B cell (primary cell): ENCODE measurements at places on chromosomes 2 and 18. TPM values are rescaled to one million over a fixed set of nuclear protein-coding genes. Genes with fewer than 3 reads are reported as not detected.
A peak's percentile ranks its signal among the peaks of the same experiment; 100 is the strongest.

DNA sequence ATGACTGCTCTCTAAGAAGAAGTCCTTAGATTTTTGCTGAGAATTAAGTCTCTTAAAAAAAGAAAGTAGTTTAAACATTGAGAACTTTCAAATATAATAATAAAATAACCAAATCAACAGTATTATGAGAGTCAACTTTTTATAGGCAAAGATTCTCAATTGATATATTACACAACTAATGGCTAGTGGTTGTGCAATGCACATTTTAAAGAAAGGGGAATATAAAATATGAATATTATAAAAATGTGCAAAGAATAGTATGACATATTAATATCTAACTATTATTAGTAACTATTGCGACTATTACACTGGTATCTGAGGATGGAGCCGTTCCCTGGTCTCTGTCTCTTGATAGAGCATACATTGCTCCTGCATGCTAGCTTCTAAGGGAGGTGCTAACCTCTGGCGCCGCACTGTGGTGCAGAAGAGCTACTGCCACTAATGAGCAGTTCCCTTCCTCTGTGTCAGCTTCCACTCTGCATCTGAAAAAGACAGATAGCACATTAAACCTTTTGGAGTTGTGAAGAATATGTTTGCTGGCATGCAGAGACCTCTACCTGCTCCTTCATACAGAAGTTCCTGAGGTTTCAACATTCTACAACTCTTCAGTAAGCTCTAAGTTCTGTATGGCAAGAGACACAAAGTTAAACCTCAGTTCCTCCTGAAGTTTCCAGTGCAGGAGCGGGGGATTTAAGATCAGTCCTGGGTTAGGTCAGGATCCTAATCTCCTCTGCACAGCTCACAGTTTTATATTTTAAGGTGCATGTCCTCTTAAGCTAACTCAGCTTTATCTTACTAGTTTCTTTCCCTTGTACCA is 3.5 kb upstream of the SLC9A2 start:
- peak; percentile 37 for DNase-seq

GRCh38 chr2:237043866-237044265 is 41.8 kb upstream of the COPS8 start:
- DNase-seq = no peak

- DNase-seq = no peak
These were observed 64.3 kb upstream of the EPAS1 start for GRCh38 chr2:46232860-46233259.

DNA sequence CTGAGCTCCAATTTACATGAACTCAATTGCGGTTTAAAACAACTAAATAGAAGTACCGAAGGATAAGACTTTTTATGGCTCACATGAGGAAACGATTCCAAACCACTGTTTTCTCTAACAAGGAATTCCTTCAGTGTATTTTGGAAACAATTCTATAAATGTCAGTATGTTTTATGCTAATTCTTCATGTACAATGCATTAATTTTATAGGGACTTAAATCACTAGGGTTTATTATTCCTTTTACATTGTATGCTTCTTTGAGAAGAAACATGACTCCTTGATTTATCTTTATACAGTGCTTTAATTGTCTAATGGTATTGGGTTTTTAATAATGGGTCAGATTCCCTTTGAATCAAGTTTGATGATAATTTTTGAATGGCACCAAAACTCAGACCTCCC is 566.8 kb downstream of the EPHA4 start:
- DNase-seq = no peak

- no peak for DNase-seq
These were observed 524.0 kb downstream of the LRRTM4 start for GRCh38 chr2:76998152-76998551.

GRCh38 chr18:60391571-60392226 is 19.1 kb upstream of the MC4R start:
- no peak for DNase-seq

- DNase-seq = no peak
These were observed 8.2 kb downstream of the CNNM3 start for GRCh38 chr2:96824079-96824870.

The TFCP2L1 gene
- 0.03 TPM in 1 of 2 replicates, not detected in the other for polyA plus RNA-seq

DNA sequence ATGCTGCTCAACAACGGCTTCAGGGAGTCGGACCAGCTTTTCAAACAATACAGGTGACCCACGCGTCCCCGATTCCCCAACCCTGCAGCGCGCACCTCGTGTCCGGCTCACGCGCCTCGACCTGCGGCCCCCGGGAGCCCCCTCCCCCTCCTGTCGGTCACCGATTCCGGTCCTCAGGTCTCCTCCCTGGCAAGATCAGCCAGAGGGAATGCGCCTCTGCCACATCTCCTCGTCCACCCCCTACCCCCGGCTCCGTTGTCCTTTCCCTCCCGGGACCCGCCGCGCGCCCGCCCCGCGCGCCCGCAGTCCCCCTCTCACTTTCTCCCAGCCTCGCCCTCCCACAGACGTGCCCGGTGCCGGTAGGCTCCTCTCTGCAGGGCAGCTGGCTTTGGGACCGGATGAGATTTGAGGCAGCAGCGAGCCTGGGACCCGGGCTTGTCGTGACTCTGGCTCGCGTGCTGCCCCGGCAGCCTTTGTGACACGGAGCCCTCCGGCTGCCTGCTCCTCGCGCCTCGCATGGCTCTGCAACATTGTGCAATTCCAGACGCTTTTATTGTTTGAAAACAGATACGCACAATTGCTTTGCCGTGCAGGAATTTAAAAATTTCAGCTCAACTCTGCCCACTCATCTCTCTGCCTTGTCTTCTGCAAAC is 558 bp downstream of the TTC39C start:
- DNase-seq = peak; percentile 59

DNA sequence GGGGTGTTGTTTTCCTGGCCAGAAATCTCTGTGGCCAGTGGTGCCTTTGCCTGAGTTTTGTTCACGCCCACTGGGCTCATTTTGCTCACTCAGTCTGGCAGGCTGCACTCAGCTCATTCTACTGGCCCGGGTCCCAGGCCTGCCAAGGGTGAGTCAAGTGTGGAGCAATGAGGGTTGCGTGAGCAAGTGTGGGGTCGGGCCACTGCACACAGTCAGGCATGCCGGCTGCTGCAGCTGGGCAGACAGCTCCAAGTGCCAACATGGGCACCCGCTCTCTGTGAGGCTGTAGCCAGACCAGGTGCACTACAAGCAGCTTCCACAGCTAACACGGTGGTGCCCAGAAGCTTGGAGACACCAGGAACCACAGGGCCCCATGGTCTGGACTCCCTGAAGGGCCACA is 801.1 kb upstream of the RAB6C start:
- no peak for DNase-seq

The NXPH2 gene
- polyA plus RNA-seq = not detected in 2 replicates

- no peak for DNase-seq
These were observed 195.4 kb downstream of the RNF152 start for GRCh38 chr18:61697306-61697909.

The SERPINB10 gene
- polyA plus RNA-seq = not detected in 2 replicates

The DNAJC5G gene
- not detected in 2 replicates for polyA plus RNA-seq

The QPCT gene
- polyA plus RNA-seq = 0.48 and 0.87 TPM in 2 replicates

GRCh38 chr2:229032608-229033234 is 238.4 kb downstream of the PID1 start:
- no peak for DNase-seq

DNA sequence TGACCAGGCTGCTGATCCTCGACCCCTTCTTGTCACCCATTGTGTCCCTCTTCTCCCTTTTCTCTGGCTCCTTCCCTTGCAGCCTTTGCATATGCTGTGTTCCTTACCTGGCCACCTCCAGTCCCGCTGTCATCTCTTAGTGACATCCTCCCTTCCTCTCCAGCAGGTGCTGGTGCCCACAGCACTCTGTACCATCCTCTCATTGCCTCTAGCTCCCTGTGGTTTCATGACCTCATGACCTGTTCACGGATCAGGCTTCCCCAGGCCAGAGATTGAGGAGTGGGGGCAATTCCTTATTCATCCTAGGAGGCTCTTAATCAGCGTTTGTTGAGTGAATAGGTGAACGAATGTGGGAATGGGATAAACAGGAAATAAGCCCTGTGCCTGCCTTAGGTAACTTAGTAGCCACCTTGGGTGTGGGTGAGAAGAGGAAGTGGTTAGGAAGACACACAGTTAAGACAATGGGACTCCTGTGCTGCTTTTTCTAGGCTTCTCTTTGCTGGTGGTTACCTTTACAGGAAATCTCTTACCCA is 35.5 kb downstream of the ITGA6 start:
- peak; percentile 68 for DNase-seq

- DNase-seq = no peak
These were observed 746.9 kb upstream of the NRXN1 start for GRCh38 chr2:51778806-51779205.

DNA sequence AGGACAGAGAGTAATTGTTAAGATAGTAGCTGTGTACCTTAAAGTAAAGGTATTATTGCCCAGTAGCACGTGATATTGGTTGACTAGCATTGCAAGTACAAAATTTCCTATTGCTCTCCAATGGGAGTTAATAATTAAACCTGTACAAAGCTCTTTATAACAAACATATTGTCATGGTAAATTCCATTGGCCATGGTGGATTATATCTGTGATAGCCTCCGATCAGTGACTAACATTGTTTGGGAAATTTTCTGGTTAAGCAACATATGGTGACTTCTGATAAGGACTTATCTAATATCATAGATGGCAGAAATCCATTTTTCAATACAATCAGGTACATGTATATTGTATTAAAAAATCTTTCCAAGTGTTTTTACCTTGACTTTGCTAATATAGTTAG is 360.8 kb downstream of the DCC start:
- no peak for DNase-seq

DNA sequence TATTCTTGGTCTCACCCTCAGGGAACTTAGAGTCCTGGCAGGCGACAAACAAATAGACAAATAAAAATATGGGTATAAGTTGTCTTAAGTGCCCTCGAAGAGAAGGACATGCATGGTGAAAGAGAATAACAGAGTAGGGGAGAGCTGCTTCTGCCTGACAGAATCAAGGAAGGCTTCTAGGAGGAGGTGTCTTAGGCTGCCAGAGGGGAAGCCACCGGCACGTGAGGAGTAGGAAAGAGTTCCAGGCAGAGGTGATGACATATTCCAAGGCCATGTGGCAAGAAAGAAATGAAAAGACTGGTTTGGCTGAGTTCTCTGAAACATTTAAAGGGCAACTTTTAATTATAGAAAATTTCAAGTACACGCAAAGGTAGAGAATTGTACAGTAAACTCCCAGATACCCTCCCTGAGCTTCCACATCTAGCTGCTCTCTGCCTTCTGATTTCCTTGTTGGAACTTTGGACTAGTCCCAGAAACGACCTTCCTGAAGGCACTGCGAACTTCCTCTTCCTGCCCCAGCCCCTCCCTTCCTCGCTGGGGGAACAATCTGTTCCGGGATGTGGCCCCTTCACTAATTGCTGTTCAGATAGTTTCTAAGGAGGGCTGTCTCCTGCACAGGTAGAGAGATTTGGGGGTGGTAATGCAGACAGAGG is 91.7 kb downstream of the DYSF start:
- DNase-seq = no peak

The OTOS gene
- polyA plus RNA-seq = not detected in 2 replicates

DNA sequence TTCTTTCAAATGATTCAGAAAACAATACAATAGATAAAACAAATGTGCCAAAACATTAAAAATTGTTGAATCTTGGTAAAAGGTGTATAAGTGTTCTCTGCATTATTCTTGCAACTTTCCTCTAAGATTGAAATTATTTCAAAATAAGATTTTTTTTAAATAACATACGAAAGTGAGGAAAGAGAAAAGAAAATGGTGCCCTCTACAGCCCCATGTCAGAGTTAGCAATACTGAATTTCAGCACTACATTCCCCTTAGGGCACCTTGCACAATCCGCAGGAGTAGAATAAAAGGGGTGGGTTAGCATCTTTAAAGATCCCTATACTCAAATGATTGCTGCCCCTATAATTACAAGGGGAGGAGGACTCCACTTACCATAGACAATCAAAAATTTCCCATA is 433.7 kb downstream of the BCL11A start:
- DNase-seq = no peak

DNA sequence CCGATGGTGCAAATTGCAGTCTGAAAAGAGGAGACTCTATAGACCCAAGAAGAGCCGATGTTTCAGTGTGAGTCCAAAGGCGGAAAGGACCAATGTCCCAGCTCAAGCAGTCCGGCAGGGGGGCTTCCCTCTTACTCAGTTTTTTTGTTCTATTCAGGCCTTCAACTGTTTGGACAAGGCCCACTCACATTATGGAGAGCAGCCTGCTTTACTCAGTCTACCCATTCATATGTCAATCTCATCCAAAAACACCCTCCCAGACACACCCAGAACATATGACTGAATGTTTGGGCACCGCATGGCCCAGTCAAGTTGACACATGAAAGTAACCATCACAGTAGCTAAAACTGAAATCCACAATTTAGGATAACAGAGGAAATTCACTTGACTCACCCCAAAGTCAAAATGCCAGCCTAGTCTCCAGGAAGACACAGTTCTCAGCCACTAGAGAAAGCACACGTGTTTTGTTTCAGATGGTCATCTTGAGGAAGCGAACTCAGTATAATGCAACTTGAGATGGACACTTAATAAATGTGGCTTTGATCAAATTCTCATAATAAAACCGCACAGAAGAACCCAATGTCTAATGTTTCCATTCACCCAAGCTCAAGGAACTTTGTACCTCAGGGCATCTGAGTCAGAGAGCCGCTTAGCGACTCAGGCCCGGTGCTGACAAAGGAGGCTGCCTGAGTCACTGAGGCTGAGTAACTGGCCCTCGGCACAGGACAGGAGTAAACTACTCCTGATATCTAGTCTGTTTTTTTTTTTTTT is 2.4 kb downstream of the FHL2 start:
- DNase-seq = no peak

GRCh38 chr18:10296491-10296890 is 157.9 kb upstream of the APCDD1 start:
- no peak for DNase-seq

The SLC30A3 gene
- polyA plus RNA-seq = 0.07 and 0.09 TPM in 2 replicates

The PTGR3 gene
- 20.5 and 27.5 TPM in 2 replicates for polyA plus RNA-seq

DNA sequence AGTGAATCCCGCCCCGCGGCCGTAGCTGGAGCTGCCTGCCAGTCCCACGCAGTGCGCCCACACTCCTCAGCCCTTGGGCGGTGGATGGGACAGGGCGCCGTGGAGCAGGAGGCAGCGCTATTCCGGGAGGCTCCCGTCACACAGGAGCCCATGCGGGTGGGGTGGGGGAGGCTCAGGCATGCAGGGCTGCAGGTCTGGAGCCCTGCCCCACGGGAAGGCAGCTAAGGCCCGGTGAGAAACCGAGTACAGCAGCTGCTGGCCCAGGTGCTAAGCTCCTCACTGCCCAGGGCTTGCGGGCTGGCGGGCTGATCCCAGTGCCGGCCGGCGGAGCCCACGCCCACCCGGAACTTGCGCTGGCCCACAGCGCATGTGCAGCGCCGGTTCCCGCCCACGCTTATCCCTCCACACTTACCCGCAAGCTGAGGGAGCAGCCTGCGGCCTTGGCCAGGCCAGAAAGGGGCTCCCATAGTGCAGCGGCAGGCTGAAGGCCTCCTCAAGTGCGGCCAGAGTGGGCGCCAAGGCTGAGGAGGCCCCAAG is 1152.8 kb upstream of the CELF4 start:
- DNase-seq = no peak

The MOCOS gene
- polyA plus RNA-seq = 0.01 TPM in 1 of 2 replicates, not detected in the other

GRCh38 chr18:55252053-55252675 is 292.9 kb upstream of the CCDC68 start:
- DNase-seq = no peak

DNA sequence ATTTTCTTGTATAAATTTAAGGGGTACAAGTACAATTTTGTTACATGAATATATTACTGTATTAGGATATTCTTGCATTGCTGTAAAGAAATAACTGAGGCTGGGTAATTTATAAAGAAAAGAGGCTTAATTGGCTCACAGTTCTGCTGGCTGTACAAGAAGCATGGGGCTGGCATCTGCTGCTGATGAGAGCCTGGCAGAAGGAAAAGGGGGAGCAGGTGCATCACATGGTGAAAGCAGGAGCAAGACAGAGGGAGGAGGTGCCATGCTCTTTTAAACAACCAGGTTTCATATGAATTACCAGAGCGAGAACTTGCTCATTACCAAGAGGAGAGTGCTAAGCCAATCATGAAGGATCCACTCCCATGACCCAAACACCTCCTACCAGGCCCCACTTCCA is 399.5 kb upstream of the RAB6C start:
- no peak for DNase-seq

The C2orf72 gene
- polyA plus RNA-seq = not detected in 2 replicates
